ENCODE measurements at places on chromosomes 4 and X.
A peak's percentile ranks its signal among the peaks of the same experiment; 100 is the strongest.

DNA sequence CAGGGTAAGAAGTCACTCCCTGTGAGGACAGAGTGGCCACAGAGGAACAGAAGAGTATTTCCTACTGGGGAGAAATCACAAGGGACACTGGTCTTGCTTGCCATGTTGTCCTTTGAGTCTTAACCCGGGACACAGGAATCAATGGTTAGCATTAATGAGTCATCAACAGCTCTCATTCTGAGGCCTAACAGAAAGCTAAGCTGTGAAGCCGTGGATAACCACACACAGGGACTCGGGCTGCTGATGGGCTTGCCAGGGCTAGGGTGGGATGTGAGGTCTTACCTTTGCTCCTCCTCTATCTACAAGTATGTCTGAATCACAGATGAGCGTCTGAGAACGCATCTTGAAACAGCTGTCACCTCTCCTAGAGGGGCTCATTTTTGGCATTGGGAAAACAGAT lies 22.2 kb downstream of the HELT start:
- DNase-seq, result no peak

DNA sequence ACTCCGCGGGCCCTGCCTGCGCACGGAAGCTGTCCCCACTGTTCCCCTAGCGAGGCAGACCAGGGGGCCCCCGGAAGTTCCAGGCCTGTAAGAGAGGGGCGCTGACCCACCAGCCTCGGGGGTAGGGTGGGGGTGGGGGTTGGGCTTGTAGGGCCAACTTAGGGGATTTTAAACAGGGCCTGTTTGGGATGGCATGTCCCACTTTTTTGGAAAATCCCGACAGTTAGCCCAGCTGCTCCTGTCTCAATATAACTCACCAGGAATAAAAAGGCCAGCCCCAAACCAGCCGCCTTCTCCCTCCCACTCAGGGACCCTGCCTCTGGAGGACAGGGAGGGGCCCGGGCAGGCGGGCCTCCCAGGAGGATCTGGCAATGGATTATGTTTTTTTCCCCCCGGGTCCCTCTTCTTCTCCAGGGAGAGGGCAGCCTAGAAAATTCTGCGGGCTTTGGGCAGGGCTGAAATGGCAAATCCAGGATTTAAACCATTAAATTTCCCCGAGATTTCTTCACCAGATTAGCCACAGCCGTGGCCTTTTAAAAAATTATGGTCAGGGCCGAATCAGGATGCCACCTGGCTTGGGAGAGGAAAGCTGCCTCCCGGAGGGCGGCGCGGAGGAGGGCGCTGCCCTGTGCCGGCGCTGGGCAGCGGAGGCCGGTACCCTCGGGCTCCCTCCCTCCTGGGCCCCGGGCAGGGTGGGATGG lies 957 bp downstream of the PPP2R2C start:
- no peak for DNase-seq

GRCh38 chr4:149584722-149585121 lies 230.9 kb downstream of the IQCM start:
- no peak for DNase-seq

GRCh38 chrX:23118890-23119527 lies 119.2 kb downstream of the DDX53 start:
- DNase-seq, result no peak

GRCh38 chr4:76147454-76148141 lies 599 bp downstream of the NUP54 start:
- peak; percentile 38 for DNase-seq

GRCh38 chr4:100269446-100269845 lies 79.2 kb upstream of the DDIT4L start:
- DNase-seq, result no peak

DNA sequence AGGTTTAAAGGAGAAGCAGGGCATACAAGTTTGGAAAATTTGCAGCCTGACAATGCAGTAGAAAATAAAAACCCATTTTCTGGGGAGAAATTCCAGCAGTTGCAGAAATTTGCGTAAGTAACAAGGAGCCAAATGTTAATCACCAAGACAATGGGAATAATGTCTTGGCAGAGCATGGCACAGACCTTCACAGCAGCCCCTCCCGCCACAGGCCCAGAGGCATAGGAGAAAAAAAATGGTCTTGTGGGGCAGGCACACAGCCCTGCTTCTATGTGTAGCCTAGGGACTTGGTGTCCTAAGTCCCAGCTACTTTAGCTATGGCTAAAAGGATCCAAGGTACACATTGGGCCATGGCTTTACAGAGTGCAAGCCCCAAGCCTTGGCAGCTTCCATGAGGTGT lies 65.7 kb downstream of the SPOCK3 start:
- DNase-seq, result no peak

DNA sequence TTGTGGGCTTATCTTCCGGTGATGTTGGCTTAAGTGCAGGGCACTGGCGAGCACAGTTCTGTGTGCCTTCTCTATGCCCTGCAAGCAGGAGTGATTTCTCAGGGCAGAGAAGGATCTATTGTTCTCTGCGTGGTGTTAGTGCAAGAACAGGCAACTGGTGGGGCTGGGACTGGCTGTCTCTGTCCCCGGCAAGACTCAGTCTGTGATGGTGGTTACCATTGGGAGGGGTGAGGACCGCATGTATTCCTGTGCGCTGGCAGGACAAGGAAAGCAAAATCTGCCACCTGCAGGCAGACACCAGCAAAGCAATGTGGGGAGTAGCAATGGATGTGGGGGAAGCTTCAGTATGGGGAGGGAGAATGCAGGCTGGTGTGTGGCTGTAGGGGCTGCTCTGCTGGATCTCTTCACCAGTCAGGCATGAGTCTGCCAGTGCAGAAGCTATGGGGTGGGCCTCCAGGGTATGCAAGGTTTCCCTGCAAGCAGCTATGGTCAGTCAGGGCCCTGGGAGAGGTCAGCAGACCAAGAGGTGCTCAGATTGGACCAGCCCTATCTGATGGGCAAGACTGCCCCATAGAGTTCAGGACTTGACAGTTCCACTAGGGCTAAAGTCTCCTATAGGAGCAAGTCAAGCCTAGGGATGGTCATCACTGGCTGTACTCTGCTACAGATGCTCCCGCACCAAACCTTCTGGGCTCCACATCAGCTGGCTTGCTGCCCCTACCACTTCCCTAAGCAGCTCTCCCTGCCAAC lies 16.8 kb downstream of the PF4 start:
- no peak for DNase-seq

GRCh38 chrX:137792214-137792613 lies 226.3 kb downstream of the ZIC3 start:
- DNase-seq, result no peak

DNA sequence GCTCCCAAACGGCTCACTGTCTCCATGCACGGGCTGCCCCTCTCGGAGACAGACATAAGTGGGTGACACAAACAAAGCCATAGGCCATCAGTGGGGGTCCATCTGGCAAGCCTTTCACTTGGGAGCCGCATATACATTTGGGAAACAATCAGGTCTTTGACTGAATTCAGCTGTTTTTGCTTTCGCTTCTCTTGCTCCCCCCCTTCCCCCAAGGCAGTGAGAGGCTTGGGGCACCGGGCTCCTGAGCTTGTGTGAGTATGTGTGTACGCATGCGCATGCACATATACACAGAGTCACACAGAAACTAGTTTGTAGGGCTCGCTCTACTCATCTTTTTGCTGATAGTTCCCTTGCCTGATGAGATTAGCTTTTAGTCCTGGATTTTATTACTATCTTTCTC lies 284.4 kb downstream of the AFF2 start:
- DNase-seq, result no peak

DNA sequence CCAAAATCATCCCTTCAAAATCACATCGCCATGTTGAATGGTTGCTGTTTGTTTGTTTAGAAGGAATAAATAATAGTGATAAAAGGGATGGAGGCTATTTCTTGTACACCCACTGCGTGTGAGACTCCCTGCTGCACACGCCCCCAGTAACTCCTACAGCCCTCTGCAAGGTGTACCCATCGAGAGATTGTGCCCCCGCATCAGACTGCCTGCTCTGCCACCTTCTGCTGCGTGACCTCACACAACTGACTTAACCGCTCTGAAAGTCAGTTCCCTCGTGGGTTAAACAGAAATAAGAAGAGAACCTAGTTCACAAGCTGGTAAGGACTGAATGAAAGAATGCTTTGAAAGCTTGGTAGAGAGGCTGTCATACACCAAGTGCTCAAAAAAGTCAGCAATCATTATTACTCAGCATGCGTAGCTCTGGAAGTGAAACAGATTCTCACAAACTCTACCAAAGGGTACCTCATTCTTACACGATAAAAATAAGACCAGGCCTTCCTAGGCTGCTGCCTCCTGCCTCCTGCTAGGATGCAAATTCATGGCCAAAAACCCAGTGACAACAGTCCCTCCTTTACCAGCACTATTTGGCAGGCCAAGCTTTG lies 147.1 kb downstream of the CPEB2 start:
- DNase-seq, result no peak

- no peak for DNase-seq
Observed at GRCh38 chrX:7115557-7115956, 32.0 kb upstream of the STS start.

GRCh38 chrX:108070891-108071290 lies 20.5 kb downstream of the PSMD10 start:
- DNase-seq, result no peak

- no peak for DNase-seq
Observed at GRCh38 chr4:28073860-28074555, 1213.4 kb downstream of the STIM2 start.

- no peak for DNase-seq
Observed at GRCh38 chr4:20445933-20446723, 194.4 kb downstream of the SLIT2 start.

DNA sequence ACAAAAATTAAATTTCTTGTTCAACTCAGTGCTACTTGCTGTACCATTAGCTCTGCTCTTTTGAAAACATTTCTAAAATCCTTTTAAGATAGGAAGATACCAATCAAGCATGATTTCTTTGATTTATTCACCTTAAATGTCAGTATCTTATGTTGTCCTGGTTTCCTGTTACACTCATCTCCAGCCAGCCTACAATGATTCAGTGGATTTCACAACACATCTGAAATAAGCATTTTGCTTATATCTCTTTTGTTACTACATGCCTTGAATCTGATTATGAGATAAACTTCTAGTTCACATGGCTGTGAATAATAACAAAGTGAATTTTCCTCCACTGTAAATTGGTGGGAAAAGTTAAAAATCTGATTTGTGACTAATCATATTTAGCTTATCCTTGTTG lies 112.5 kb upstream of the BMP3 start:
- no peak for DNase-seq

DNA sequence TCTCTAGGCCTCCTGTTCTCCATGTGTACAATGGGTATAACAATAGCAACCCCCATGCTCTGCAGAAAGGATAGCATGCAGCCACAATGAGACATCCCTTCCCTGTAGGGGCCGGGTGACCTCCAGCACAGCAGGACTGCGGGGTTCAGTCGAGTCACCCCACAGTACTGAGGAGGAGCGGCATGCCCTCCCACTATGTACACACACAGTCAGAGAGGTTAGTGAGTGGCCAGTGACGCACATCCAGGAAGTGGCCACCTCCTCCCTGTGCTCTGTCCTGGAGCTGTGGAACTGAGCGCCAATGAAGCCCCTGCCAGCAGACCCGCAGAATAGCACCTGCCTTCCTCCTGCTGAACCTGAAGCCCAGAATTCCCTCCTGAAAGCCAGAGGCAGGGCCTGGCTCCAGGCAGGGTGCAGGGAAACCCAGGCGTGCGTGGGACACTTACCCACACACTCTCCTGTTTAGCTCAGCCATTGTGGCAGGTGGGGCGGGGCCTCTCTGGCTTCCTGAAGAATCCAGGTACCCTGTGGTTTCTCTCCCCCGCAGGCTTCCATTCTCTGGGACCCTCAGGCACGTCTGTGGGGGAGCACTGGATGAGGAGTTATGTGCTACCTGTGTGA lies 50.0 kb downstream of the WFS1 start:
- DNase-seq, result no peak

GRCh38 chr4:53599632-53600031 lies 8.3 kb upstream of the LNX1 start:
- no peak for DNase-seq

Data from amniotic stem cell (primary cell).